ENCODE measurements at places on chromosomes 5 and 9.

GRCh38 chr5:131436081-131436480, 172.2 kb downstream of the CDC42SE2 start:
- DNase-seq, result no peak

- DNase-seq, result no peak
Observed at GRCh38 chr5:65418661-65419060, 63.1 kb downstream of the ADAMTS6 start.

- no peak for DNase-seq
Observed at GRCh38 chr9:88945636-88946333, 45.5 kb upstream of the S1PR3 start.

GRCh38 chr5:69531406-69531801, 28.6 kb upstream of the GTF2H2C start:
- DNase-seq, result no peak

GRCh38 chr5:7869474-7870136, 657 bp downstream of the MTRR start:
- DNase-seq, result peak; percentile 22

GRCh38 chr9:102650896-102651295, 344.2 kb upstream of the CYLC2 start:
- no peak for DNase-seq

DNA sequence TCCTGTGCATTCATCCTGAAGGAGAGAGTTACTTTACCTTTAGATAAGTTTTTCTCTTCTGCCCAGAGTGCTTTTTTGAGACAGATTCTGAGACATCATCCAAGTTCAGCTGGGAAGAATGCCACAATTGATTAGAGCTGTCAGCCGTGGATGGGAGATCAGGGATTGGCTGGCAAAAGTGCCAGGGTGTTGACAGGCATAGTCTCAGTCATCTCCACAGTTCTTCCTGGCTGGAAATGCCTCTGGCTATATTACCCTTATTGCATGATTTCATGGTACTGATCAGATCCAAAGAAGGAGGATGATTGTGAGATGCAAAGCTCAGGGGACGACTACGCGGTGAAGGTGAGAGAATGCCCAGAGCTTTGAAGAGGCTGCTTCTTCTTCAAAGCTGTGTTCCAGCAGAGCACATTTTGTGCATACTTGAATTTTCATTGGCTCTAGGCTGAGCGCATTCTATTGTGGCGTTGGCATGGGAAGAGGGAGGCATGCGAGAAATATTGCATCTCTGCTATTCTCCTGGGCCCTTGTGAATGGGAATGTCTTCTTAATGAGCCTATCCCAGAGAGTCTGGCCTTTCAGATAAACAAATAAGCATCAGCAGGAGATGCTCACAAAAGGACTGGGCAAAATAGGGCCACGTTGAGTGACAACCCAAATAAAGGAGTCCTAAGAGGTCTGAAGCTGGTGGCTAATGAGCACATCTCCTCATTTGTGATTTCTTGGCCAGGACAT, 82.1 kb downstream of the GRIA1 start:
- no peak for DNase-seq

- no peak for DNase-seq
Observed at GRCh38 chr5:52893863-52894262, 95.3 kb upstream of the ITGA2 start.

- DNase-seq, result no peak
Observed at GRCh38 chr9:114184071-114184470, 28.7 kb downstream of the COL27A1 start.

GRCh38 chr5:99386406-99387077, 457.7 kb upstream of the CHD1 start:
- DNase-seq, result no peak

DNA sequence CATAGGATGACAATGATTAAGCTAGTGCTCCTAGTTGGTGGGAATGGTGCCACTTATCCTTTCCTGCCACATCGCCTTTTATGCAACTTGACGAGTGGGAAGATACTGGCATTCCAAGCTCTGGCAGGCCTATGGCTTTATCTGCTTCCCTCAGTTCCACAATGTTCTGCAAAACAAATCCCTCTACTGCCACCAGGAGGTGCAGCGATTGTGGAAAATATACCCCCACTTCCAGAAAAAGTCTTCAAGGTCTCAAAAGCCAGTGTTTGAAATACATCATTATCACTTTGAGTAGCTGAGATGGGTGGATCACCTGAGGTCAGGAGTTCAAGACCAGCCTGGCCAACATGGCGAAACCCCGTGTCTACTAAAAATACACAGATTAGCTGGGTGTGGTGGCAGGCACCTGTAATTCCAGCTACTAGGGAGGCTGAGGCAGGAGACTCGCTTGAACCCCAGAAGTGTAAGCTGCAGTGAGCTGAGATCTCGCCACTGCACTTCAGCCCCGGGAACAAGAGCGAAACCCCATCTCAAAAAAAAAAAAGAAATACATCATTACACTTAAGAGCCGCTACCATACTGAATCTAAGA, 3.4 kb downstream of the CLINT1 start:
- no peak for DNase-seq

- no peak for DNase-seq
Observed at GRCh38 chr5:98259595-98259994, 513.9 kb upstream of the RGMB start.

DNA sequence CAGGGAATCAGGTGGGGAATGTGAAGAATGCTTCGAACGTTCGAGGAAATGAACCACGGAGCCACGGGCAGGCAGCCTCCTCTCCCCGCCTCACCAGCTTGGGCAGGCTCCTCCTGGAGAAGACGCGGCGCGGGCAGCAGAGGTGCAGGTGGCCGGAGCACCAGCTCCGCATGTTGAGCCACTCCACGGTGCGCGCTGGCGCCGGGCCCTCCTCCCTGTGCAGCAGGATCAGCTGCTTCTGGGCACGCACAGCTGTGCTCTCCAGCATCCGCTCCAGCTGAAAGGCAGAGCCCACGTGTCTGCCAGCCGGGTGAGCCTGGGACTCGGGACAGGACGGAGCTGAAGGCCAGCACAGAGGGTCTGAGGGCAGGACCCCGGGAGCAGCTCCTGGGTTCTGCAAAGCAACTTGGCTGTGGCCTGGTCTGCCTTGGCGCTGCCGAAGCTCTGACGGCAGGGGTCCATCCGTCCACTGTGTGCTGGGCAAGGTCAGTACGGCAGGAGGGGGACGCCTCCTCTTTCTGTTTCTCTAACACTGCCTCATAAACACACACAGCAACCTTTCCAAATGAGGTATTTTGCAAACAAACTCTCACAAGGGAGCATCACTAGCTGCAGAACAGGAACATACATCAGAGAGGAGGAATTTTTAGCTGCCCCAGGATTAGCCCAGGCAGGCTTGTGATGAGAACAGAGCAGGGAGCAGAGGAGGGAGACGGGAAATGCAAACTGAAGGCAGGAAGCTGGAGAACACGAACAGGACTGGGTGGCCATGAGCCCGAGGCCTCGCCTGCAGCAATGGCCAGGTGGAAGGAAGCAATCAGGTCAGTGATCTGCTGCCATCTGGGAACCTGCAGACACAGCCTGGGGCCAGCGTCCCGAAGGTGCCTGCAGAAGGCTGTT, 20.1 kb upstream of the NSMF start:
- no peak for DNase-seq

DNA sequence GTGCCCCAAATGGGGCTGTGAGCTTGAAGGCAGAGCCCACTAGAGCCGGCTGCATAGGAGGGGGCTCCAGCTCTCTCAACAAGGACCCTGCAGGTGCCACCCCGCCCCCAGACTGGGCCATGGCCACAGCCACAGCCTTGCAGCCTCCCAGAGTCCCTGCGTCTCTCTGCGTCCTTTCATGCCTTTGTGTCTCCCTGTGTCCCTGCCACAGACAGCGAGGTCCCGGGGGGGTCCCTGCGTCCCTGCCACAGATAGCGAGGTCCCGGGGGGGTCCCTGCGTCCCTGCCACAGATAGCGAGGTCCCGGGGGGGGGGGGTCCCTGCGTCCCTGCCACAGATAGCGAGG, 6.3 kb downstream of the NOXA1 start:
- no peak for DNase-seq

DNA sequence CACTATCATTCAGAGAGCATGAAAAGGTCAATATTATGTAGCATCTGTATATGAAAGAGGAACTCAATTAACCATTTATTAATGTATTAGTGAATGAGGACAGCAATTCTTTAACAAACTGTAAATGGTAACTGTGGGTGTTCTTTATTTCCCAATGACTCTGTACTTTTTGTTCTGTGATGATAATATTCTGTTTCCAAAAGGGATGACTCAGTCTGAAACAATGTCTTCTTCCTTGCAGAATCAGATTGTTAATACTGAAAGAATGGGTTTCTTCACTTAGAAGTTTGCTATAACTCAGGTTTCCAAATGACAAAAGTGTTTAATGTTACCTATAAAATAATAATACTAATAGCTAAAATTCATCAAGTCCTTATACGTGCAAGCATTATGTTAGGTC, 1518.7 kb upstream of the WWC1 start:
- DNase-seq, result no peak

DNA sequence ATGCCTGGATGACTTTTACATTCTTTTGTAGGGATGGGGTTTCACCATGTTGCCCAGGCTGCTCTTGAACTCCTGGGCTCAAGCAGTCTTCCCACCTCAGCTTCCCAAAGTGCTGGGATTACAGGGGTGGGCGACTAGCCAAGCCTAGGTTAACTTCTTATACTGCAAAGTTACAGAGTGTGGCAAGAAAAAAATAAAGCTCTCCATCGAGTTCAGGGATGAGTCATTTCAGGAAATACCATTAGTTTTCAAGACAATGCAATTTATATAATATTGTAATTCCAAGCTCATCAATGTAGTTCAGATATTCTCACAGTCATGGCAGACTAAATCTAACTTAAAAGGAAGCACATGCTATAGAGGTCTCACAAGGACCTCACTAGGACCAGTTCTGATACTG, 11.5 kb upstream of the ABO start:
- no peak for DNase-seq

GRCh38 chr5:141430332-141431113, at the start of gene PCDHGA12:
Gene PCDHGA12, plus strand, starts transcription at chr5:141430507. Its CDS starts 253 bp downstream, at chr5:141430760.
- DNase-seq, result no peak

DNA sequence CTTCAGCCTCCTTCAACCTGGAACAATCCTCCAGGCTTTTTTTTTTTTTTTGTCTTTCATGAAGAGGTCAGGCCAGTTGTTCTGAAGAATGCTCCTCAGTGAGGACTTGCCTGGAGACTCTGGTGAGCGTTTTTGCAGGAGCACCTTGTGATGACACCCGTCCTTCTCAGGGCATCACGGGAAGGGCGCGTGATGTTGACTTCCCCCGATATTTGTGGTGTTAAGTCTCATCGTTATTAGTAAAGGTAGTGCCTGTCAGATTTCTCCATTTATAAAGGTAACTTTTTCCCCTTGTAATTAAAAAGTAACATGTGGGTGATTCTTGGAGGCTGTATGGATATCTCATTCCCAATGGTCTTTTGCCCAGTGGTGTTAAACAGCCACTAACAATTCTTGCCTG, 11.1 kb upstream of the PSMB7 start:
- no peak for DNase-seq

GRCh38 chr9:99109522-99109921, 4.6 kb downstream of the TGFBR1 start:
- no peak for DNase-seq

GRCh38 chr9:91604451-91605179, 181.0 kb upstream of the NFIL3 start:
- no peak for DNase-seq

- no peak for DNase-seq
Observed at GRCh38 chr5:99068944-99069650, 140.3 kb upstream of the CHD1 start.
